ENCODE measurements at places on chromosomes 6 and 20.

GRCh38 chr20:21613512-21613911 is 92.0 kb upstream of the PAX1 start:
- DNase-seq: no peak

- DNase-seq: no peak
Measured at GRCh38 chr6:136774228-136775041, 17.8 kb downstream of the MAP3K5 start.

DNA sequence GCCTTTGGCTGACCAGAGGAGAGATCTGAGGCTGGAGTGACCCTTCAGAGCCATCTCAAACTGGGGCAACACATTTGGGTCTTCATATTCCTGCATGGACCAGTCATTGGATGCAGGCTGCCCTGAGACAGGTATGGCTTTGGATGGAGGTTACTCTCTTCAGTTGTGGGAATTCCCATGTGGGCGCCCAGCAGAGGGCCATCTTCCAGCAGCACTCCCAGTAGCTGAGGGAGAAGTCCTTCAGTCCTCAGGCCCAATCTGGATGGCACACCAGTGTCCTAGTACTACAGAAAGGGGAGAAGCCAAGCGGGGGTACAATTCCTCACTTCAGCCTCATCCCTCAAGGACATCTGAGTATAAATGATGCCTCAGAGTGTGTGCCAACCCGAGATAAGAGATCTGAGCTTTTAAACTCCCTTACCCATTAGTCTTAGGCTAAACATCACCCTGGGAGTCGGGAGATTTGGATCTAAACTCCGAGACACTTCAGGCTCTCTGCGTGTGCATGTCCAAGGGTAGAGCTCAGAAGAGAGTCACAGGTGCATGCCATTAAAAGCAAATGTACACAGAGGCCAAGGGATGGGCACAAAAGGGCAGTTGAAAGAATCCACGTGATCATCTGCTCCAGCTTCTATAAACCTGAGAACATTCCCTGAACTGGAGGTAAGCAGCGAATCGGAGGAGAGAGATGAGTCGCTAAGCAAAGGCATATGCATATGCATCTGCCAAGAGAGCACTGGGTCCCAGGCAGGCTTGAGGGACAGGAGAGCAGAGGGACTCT is 204.6 kb downstream of the CD83 start:
- no peak for DNase-seq

DNA sequence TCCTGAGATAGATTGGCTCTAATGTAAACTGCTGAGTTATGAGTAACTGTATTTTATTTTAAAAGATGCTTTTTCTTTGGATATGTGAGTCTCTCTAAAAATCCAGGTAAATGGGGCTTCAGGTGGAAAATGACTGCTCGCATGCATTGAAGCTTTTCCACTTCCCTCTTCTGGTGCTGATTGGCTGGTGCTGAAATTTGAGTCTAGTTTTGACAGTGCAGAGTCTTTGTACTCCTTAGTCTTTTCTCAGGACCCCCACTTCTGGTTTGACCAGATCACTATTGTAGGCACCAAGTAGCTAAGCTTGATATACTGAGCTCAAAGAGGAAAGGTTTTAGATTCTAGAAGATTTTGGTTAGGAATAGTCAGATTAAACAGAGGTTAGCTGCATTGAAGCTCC is 60.7 kb upstream of the TULP4 start:
- DNase-seq: no peak

DNA sequence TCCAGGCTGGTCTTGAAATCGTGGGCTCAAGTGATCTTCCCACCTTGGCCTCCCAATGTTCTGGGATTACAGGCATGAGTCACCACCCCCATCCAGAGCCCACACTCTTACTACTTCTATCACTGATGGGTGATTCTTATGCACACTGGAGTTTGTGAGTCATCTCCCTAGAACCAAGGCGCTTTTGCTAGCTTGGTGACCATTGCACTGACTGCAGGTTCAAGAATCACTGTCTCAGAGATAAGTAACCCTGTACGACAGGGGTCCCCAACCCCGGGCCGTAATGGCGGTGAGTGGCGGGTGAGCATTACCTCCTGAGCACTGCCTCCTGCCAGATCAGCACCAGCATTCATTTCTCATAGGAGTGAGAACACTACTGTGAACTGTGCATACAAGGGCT is 118.8 kb downstream of the MAP3K7 start:
- DNase-seq: no peak

- no peak for DNase-seq
Measured at GRCh38 chr20:57868310-57868709, 158.5 kb upstream of the PMEPA1 start.

GRCh38 chr6:95578106-95578410 is 723 bp downstream of the MANEA start:
- DNase-seq: no peak

DNA sequence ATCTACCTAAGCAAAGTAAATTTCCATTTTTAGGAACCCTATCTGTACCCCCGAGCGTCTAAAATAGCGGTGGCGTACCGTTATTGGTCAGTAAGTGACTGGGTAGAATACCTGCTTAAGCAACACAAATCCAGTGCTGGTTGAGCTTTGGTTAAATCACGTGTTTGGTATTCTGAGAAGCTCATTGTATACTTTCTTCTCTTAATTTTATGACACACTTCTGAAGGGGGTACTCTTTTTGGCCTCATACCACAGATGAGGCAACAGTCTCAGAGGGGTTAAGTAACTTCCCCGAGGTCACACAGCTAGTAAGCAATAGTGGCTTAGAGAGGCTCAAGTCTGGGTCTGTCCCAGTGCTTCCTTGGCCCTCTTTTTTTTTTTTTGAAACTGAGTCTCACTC is 151.2 kb downstream of the TFAP2C start:
- no peak for DNase-seq

- no peak for DNase-seq
Measured at GRCh38 chr6:66687611-66688140, 980.6 kb upstream of the EYS start.

DNA sequence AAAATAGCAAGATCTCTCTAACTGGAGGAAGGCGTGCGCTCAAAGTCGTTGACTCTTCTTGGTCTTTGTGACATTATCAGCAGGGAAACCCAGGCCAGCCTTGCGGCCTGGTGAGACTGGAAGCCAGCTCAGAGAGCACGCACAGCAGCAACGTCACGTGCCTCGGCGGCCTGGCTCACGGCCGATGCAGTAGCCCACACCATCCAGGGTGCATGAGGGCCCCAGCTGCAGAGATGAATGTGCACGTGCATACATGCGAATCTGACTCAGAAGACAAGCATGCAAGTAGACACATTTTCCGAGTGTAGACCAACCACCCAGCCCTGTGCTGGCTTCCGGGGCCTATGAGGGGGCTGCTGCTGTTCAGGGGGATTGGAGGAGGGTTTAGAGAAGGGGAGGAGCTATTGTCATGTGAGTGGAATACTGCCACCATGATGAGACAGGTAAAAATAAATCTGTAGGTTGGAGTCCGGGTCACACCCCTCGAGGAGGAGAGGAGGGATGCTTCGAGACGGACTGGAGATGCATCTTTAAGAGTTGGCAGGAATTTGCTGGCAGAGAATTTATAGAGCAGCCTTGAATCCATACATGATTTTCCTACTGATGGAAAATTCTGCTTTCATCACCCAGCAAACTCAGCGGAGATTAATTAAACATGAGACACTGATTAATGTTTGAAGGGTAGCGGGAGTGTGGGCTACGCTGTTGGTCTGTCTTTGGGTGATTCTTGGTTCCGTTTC is 388.2 kb downstream of the CDH4 start:
- no peak for DNase-seq

GRCh38 chr20:58069207-58069606 is 159.2 kb downstream of the ANKRD60 start:
- no peak for DNase-seq

DNA sequence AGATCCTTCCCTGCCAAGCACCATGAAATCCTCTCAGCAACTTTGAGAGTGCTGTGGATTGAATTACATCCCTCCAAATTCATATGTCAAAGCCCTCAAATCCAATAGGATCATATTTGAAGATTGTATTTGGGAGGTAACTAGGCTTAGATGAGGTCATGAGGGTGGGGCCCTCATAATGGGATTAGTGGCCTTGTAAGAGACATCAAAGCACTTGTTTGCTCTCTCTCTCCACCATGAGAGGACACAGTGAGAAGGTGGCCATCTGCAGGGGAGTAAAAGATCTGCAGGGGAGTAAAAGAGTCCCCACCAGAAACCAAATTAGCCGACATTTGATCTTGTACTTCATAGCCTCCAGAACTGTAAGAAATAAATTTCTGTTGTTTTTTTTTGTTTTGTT is 298.2 kb downstream of the SAMD5 start:
- no peak for DNase-seq

DNA sequence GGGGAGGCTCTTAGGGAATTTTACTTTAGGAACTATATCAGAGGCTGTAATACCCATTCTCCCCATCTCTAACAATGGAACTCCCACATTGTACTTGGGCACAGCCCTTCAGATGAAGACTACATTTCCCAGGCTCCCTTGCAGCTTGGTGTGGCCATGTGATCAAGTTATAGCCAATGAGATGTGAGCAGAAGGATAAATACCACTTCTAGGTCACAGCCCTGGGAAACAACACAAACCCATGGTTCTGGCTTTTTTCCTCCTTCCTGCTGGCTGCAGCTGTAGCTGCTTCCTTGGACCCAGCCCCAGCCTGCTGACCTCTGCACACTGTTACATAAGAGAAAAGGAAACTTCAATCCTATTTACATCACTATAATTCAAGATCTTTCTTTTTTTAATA is 445.9 kb upstream of the JARID2 start:
- no peak for DNase-seq

- no peak for DNase-seq
Measured at GRCh38 chr6:7129360-7129759, 21.6 kb downstream of the RREB1 start.

DNA sequence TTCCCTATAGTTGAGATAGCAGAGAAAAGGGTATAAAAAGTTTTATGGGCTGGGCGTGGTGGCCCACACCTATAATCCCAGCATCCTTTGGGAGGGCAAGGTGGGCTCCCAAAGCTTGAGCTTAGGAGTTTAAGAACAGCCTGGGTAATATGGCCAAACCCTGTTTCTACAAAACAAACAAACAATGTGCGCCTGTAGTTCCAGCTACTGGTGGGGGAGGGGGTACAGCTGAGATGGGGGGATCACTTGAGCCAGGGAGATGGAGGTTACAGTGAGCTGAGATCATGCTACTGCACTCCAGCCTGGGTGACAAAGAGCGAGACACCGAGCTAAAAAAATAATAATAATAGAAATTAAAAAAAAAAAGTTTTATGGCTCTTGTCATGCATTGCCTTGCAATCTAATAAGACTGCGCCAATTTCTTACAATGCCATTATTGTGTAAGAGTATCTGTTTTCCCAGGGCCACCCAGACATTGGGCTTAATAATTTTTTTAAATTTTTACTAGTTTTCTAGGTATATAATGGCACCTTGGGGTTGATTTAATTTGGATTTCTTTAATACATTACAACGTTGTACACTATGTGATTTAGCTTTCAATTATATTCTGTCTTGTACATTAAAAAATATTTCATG is 3.9 kb downstream of the ACSS2 start:
- DNase-seq: no peak

DNA sequence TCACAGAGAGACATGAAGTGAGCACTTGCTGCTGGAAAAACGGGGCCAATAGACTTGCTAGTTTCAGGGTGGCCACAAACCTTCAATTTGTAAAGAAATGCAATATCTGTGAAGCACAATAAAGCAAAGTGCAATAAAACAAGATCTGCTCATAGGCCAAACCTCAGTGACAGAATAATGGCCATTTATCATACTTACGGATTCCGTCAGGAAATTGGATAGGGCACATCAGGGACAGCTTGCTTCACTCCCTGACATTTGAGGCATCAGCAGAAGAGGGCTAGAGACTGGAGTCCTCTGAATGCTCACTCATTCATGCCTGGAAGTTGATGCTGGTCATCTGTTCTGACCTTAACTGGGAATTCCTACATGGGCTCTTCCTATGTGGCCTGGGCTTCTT is 165.5 kb upstream of the OPRM1 start:
- DNase-seq: no peak

GRCh38 chr6:54194067-54194466 is 82.8 kb downstream of the MLIP start:
- DNase-seq: no peak

DNA sequence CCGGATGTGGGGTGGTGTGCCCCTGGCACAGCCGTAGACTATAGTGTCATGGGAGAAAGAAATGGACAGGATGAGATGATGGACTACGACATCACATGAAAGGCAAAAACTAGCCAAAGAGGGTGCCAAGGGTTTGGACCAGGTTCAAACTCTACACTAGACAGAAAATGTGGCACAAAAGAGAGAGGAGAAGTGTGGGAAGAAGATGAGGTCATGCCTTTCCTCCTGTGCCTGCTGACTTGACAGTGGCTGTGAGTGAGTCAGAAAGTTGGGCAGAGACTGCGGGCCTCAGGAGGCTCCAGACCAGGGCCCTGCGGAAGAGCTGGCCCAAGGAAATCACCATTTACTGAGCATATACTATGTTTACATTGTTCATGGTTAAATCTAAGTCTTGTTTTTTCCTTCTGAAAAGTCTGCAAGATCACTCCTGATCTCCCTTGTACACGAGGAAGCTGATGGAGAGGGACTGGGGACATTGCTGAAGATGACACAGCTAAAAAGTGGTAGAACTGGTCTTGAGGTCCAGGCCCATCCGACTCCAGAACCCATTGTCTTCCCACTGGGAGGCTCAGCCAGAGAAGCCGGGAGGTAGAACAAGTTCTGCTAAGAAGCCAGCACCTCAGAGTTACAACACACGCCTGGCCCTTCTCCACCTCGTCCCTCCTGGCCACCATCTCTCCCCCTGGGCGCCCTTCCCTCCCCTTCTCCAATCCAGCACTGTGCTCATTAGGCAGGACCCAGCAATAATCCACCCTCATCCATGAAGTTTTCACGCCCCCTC is 35.6 kb downstream of the CNKSR3 start:
- no peak for DNase-seq

DNA sequence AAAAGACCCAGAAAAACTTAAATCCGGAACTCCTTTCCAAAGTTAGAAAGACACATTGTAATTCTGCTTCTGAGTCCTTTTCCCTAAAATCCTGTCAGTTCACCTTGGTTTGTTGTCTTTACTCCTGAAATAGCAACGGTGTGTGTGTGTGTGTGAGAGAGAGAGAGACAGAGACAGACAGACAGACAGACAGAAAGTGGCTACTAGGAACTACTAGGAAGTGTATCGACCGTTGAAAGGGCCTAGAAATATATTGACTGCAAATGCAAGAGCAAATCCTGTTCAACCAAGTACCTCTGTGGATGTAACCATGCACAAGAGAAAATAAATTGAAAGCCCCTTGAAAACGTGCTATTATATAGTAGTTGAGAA is 100.0 kb upstream of the MLIP start:
- DNase-seq: no peak

DNA sequence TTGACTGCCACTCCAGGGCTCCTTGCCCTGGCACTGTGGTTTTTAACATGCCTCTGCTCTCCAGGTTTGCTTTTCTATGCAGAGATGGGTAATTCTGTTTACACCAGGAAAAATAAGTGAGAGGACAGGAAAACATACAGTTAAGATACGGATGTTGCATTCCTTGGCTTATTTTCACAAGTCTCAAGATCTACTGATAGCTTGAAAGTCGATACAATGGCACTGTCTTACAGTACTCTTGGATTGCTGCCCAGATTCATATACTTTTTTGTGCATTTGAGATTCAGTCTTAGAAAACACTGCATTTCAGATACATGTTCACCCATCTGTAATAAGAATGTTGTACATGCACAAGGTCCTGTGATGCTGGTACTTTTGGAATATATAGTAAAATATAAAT is 159.6 kb upstream of the FLRT3 start:
- no peak for DNase-seq

GRCh38 chr6:26086211-26086610 is 1.0 kb upstream of the HFE start:
- no peak for DNase-seq

- no peak for DNase-seq
Measured at GRCh38 chr6:111812060-111813038, 60.9 kb downstream of the FYN start.

GRCh38 chr6:17472653-17473183 is 79.3 kb downstream of the CAP2 start:
- no peak for DNase-seq

Data from activated naive CD4-positive, alpha-beta T cell (primary cell).